ENCODE measurements at places on chromosomes 13 and 19. TPM values are rescaled to one million over a fixed set of nuclear protein-coding genes. Genes with fewer than 3 reads are reported as not detected.

DNA sequence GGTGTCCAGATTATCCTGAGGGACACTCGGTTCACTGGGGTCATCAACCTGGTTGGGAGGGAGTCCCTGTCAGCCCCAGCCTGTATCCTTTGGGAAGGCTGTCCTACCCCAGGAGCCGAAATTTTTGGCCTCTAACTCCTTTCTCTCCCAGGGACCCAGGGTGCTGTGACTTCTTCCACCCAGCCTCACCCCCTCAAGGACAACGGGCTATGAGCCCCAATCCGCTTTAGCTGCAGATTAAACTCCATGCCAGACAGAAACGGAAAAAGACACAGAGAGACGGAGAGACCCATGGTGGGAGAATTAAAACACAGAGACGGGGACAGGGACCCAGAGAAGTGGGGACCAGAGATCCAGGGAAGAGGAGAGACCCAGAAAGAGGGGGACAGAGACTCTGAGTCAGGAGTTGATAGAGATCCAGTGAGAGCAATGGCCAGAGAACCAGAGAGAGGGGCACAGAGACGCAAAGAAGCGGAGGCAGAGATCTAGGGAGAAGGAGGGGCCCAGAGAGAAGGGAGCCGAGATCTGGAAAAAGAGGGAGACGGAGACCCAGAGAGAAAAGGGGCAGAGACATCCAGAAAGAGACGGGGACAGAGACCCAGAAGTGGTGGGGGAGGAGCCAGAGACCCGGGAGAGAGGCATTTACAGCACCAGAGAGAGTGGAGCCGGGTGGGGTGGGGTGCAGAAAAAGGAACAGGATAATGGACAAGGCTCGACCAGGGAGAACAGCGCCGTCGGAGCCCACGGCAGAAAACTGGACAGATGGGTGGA lies 703 bp downstream of the SLC17A7 start:
- no peaks in the 10 kb centered on the region for H3K36me3 ChIP-seq
- no peak overlapping the region for H3K4me3 ChIP-seq
- H3K27me3 ChIP-seq, result no peaks in the 10 kb centered on the region
- no peak for DNase-seq
- no peak overlapping the region for H3K27ac ChIP-seq
- peaks cover 30% of the 10 kb centered on the region for H3K4me1 ChIP-seq

- H3K27ac ChIP-seq, result no peak overlapping the region
- DNase-seq, result no peak
- no peaks in the 10 kb centered on the region for H3K36me3 ChIP-seq
- H3K27me3 ChIP-seq, result no peaks in the 10 kb centered on the region
- peaks cover 3% of the 10 kb centered on the region for H3K4me1 ChIP-seq
Observed at GRCh38 chr13:45109102-45109720, 11.1 kb upstream of the GTF2F2 start.

Gene GRK1
- total RNA-seq, result not detected

Gene CNFN
- not detected for total RNA-seq

Gene FFAR1
- total RNA-seq, result 0.34 TPM
